ENCODE measurements at places on chromosomes 6 and 20.

- no peak for DNase-seq
These were observed 1.9 kb downstream of the TMEM239 start for GRCh38 chr20:2817891-2818595.

- DNase-seq = no peak
These were observed 35.5 kb upstream of the ME1 start for GRCh38 chr6:83466328-83466727.

- no peak for DNase-seq
These were observed 274.3 kb downstream of the CD109 start for GRCh38 chr6:73969971-73970970.

DNA sequence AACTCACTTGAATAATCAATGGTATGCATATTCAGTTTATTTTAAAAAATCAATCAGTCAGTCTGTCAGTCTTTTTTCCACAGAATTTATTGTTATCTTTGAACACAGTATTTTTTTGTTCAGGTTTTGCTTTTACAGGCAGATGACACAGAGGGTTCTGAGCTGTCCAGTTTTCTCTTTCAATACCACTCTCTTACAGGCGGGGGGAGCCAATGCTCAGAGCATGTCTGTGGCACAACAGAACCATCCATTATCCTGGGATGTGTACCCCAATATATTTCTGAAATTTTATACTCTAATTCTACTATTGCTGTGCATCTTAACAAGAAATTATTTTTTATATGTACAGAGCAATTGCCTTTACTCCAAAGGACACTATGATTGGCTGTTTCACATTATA, 21.2 kb downstream of the ROS1 start:
- DNase-seq = no peak

DNA sequence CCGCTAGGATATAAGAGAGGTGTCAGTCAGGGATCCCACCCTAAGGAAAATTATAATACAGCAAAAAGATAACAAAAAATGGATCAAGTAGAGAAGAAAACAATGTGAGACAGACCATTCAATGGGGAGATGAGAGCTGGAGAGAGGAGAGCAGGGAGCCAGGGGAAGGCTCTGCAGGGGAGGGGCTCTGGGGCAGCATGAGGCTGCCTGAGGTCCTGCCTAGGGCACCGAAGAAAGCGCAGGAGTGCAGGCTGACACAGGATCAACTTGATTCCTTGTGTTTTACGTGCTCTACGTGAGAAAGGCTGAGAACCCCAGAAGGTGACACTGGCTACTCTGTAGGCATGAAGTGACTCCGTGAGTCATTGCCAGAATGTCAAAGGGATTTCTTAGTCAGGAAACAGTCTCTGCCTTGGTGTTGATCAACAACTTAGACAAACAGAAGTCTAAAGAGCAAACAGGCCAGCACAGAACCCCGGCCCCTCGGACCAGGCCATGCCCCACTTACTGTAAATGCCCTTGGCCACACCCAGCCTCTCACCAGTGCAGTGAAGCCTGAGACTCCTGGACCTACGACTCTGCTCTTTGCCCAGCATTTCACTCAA, 290.1 kb upstream of the PRDM1 start:
- DNase-seq = no peak

GRCh38 chr20:1450926-1451491, 15.6 kb downstream of the NSFL1C start:
- DNase-seq = no peak

- no peak for DNase-seq
These were observed 108.5 kb downstream of the SYCP2 start for GRCh38 chr20:59824711-59825562.

- DNase-seq = peak; percentile 95
These were observed at the start of gene ZMYND8 for GRCh38 chr20:47356526-47357295. Gene ZMYND8, minus strand, starts transcription at chr20:47356699. Its CDS starts 29 bp downstream, at chr20:47356670.

DNA sequence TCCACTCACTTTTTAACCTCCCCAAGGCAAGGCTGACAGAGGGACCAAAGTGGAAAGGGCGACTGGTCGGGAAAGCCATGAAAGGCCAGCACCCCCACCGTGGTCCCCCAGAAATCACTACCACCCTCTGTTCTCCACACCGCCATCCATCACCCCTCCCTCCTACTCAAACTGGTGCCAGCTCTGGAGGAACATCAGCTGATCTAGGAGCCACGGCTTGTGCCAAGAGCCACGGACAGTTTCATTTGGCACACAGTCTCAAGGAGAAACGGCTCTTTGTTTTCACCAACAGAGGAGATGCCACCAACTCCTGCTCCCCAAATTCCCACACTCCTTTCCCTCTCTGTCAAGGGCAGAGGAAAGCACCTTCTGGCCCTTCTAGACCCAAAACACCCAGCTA, 26.0 kb downstream of the TBC1D7 start:
- DNase-seq = no peak

- DNase-seq = no peak
These were observed 78.3 kb downstream of the PHIP start for GRCh38 chr6:78999737-79000136.
